ENCODE measurements at places on chromosomes 11 and 22.
A peak's percentile ranks its signal among the peaks of the same experiment; 100 is the strongest.

- DNase-seq: no peak
These were observed 704.1 kb upstream of the CCDC179 start for GRCh38 chr11:23564370-23564769.

- no peak for DNase-seq
These were observed 2.2 kb upstream of the RFPL2 start for GRCh38 chr22:32206774-32207758.

DNA sequence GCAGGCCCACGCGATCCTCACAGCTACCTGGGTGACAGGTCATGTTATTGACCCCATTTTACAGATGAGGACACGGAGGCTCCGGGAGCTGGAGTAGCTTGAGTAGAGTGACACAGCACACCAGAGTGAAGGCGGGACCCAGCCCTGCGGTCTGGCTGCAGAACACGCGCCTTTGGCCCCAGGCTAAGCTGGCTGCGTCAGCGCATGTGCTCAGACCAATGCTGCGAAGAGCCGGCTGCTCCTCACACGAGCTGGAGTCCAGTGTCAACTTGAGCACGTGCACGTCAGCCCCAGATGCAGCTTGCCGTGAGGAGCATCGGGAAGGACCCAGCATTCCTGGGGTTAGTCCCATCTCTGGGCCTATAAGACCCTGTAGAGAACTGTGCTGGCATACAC lies 49.9 kb downstream of the SCUBE1 start:
- no peak for DNase-seq

DNA sequence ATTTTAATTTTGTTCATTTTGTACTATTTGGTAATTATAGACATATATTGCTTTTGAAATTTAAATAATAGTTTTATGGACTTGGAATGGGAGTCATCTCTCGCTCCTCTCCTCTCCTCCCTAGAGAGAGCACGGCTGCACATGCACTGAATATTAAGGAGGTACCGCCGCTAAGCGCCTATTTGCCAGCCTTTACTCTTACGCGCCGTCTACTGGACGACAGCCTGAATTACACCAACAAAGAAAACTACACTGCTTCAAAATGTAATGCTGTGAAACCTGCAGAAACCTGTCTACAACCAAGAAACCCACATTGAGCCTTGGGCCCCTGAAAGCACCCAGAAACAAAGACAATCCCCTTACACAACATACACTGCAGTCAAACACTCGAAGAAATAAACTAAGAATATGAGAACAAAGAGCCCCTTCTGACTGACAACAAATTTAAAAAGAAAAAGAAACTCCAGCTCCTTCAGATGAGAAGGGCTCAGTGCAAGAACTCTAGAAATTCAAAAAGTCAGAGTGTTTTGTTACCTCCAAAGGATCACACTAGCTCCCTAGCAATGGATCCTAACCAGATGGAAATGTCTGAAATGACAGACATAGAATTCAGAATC lies 737.2 kb downstream of the LRRC4C start:
- peak; percentile 25 for DNase-seq

DNA sequence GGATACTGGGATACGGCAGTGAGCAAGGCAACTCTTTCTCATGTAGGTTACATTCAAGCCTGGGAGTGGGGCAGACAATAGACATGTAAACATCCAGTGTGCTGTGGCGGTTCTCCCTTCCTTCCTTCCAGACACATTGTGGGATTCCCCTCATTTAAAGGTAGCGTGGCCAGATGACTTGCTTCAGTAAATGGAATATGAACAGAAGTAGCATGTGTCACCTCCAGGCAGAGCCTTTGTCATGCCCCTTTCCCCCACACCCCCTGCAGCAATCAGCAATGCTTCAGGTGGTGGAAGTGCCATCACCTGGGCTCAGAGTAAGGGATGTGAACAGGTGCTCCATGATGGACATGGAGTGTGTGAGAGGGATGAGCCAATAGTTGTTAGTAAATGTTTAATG lies 34.8 kb upstream of the TTC12 start:
- DNase-seq: no peak

DNA sequence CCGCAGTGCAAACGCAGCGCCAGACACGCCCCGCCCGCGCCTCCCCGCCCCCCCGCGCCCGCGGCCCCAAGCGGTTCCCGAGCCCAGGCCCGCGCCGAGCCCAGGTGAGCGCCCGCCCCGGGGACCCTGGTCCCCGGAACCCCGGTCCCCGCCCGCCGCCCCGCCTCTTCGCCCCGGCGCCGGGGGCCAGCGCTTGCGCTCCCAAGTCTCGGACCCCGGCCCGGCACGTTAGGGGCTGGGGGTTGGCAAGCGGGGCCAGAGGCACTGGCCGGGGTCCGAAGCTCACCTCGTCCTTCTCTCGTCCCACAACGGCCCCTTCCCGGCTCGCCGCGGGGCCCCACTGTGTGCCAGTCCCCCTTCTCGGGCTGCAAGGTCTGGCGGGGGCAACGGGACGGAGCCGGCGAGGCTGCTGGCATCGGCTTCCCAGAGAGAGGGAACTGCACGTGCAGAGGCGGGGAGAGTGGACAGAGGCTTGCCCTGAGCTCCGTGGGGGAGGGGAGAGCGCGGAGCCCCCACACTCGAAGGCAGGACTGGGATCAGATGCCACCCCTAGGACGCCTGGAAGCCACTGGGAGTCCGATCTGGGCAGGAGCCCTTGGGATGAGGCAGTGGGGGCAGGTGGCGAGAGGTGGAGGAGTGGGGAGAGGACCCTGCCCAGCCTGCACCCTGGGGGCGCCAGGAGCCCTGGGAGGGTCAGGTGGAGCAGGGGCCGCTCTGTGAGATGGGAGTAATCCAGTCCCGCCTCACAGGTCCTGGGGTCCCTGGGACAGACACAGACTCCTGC lies 1.8 kb upstream of the AIFM3 start:
- DNase-seq: no peak

GRCh38 chr11:121838571-121838970 lies 277.4 kb downstream of the BLID start:
- no peak for DNase-seq

DNA sequence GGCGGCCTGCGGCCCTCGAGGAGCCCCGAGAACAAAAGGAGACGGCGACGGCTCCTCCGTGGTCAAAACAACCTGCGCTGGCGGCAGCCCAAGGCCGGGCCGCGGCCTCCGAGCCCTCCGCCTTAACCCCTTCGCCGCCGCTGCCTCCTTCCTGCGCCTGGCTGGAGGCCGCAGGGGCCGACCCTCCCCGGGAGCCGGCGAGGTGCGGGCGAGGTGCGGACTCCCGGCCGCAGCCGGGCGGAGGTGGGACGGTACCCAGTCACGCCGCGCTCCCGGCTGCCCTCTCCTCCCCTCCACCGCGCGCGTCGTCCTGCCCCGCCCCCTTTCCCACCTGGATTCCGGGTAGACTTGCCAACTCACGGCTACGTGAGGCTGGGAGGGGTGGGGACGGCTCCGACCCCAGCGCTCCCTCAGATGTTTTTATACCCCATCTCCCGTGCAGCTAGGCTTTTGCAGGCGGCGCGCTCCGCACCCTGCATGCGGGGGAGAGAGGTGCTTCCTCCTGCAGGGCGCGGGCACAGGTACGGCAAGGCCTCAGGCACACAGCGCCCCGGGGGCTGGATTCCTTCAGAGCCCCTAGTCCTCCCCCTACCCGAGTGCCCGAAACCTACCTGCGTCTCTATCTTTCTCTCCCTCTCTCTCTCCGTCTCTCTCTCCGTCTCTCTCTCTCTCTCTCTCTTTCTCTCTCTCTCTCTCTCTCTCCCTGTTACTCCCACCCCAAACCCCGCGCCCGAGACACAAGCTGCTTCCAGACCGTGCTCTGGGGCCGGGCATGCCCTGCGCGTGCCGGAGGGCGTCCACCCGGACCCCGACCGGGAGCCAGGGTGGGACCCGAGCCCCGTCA lies 2.0 kb downstream of the PDGFB start:
- DNase-seq: no peak

- DNase-seq: no peak
These were observed 18.1 kb downstream of the GAB4 start for GRCh38 chr22:16989915-16990314.

GRCh38 chr11:8032122-8032521 lies 45.0 kb downstream of the EIF3F start:
- no peak for DNase-seq

GRCh38 chr11:106311531-106312230 lies 234.2 kb downstream of the AASDHPPT start:
- DNase-seq: no peak

DNA sequence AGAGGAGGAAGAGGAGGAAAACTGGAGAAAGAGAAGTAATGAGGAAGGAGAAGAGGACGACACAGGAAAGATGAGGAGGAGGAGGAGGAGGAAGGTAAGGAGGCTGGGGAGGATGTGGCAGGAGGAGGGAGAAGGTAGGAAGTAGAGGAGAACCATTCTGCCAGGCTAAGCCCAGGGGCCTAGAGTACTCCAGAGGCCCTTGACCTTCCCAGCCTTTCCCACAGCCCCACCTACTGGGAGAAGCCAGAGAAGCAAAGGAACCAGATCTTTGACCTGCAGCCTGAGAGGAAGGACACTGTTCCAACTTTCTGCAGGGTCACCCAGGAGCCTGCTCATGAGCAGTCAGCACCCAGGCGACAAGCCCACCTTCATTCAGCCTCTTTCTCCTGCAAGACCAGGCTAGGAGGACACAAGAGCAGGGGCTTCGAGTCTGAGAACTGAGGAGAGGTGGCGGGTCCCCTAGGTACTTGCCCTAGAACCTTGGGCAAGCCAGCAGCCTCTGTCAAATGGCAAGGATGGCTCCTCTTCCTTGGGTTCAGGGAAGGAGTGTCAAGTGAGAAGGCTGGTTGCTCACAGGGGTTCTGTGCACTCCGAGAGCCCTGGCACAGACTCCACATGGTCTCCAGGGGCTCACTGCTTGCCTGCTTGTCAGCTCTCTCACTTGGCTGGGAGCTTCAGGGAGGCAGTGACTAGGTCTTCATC lies 27.9 kb upstream of the OAF start:
- no peak for DNase-seq

DNA sequence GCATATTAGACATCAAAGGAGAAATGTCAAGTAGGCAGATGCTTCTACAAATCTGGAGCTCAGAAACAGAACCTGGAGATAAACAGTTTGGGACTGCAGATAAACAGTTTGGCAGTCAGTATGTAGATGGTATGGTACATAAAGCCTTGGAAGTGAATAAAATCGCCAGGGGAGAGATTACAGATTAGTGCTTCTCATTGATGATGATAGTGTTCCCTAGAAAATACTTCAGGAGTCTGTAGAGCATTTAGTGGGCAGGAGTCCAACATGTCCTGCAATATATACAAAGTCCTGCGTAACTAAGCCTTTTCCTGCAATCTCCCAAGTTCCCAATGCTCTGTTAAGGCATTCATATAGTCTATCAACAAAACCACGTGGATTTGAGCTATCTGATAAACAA lies 35.2 kb downstream of the NARS2 start:
- DNase-seq: no peak

DNA sequence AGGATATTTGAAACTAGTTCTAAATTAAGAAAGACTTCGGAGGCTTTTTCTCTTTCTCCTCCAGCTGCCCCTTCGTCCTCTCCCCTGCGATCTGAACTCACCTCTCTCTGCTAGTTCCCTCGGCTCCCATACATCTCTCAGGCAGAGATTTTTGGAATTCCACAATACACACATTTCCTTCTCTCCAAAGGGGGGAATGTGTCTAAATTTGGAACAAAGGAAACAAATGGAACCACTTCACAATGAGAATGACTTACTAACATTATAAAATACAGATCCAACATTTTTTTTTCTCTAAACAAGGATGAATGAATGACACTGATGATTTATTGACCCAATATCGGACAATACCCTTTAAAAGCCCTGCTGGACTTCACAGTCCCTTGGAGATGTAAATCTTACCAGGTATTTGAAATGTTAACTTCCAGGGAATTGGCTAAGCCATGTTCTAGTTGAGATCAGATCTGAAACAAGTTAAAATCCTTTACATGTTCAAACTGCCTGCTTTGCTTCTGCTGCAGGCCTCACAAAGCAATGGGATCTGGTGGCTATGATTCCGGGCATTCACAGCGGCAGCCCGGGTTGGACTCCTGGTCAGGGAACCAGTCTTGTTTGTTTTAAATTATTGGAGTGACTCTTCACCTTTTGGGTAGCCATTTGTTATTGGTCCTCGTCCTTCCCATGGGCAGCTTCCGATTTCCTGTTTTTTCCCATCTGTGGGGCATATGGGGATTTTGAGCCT lies 20.5 kb upstream of the GSTP1 start:
- DNase-seq: no peak

DNA sequence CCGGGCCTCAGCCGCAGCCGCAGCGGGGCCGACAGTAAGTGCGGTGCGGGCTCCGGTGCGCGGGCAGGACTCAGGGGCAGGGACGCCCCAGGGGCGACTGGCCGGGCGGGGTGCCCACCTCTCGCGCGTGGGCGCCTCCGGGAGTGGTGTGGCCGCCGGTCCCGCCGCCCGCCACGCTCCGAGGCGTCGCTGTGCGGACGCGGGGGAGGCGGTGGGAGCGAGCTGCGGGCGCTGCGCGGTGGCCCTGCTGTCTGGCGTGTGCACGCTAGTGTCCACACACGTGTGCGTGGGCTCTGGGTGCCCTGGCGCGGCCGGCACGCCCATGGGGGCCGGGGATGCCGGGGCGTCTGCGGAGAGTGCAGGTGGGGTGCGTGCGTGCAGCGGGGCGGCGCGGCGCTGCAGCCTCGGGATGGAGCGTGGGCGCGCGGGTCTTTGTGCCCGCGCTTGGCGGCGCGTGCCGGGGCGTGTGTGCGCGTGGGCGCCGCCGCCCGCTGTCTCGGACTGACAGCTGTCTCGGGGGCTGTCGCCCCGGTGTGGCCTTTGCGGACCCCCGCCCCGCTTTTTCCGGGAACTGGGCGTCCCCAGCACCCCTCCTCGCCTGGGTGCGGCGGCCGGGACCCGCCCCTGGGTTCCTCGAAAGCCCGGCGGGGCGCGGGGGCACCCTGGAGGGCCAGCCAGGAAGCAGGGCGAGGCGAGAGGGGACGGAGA lies 804 bp downstream of the KCNK4 start:
- no peak for DNase-seq

DNA sequence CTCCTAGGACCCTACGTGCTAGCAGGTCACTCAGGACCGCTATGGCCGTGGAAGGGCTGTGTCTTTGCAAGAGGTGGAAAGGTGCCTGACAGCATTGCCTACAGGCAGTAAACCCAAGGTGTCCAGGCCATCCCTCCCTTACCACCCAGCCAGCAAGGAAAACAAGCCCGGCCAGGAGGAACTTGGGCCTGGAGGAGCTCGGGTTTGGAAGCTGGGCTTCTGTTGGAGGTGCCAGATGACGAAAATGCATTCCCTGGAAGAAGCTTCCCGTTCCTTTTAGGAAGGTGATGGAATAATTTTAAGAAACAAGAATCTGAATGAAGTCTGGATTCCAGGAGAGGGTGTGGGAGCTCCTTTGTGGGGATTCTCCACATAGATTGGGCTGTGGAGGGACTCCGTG lies 23.6 kb downstream of the FBLN1 start:
- no peak for DNase-seq

- DNase-seq: no peak
These were observed 223.5 kb upstream of the NTM start for GRCh38 chr11:131146827-131147490.
